ENCODE measurements at places on chromosomes 11 and 22.

DNA sequence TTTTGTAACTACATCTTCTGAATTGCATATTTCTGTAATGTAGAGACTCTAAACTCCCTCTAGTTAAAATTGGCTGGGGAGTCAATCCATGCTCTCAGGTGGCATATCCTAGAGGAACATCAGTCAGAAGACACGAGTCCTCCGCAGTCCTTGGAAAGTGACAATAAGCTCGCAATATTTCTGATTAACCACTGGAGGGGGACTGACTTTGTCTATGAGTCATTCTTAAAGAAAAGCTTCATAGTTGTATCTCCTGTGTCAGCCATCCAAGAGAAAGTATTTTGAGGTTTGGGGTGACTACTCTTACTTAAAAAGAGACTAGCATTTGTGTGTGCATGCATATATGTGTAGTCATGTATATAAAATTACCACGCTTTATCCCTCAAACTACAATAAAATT lies 60.2 kb downstream of the SLN start:
- no peak for DNase-seq

DNA sequence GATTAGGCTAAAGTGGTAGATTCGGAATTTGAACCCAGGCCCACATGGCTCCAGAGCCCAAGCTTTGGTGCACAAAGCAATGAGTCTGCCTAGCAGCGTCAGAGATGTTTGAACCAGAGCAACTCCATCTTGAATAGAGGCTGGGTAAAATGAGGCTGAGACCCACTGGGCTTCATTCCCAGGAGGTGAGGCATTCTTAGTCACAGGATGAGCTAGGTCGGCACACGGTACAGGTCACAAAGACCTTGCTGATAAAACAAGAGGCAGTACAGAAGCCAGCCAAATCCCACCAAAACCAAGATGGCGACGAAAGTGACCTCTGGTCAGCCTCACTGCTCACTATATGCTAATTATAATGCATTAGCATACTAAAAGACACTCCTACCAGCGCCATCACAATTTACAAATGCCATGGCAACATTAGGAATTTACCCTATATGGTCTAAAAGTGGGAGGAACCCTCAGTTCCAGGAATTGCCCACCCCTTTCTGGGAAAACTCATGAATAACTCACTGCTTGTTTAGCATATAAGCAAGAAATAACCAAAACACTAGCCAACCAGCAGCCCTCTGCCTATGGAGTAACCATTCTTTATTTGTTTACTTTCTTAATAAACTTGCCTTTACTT lies 40.3 kb upstream of the DAGLA start:
- DNase-seq, result no peak

DNA sequence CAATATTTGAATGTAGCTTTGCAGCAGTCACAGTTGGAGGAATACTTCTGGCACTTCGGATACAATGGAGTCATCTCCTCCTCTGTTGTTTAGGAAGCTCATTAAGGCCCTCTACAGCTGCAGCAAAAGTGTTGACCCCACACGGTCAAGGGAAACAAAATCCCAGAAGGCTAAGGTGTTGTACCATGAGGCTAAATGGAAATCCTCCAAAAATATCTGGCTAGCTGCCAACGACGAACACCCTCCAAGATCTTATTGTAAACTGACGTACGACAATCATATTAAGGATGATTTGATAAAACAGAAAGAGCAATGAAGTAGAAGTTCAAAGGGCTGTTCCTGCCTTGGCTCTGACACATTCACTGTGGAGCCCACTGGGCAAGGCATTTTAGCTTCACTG lies 4.0 kb downstream of the POGLUT3 start:
- no peak for DNase-seq

DNA sequence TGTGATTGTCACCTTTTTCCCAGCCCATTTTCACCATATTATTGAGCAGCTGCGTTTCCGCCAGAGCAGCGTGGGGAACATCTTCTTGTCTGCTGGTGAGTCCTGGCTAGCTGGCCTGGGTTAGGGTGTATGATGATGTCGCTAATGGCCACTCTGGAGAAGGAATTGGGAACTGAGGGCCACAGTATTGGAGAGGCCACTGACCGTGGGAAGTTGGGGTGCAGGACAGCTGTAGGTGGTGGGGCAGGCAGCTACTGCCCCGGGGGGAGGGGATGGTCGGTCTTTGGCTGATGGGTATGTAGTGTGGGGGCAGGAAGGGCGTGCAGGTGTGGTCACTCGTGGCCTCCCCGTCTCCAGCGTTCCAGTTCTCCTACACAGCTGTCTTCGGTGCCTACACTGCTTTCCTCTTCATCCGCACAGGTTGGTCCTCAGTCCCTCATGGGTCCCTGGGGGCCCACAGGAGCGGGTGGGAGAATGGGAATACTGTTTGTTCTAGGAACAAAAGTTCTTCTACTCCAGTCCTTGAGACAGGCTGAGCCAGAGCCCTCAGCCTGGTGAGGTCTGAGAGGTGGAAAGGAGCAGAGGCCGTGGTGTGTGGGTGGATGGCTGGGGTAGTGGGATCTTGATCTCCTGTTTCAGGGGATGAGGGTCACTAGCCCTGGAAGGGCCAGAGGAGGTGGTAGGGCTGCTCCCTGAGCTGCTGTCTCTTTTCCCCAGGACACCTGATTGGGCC lies 2.1 kb downstream of the RCE1 start:
- DNase-seq, result no peak

Measured in activated T-cell treated with anti-CD3 and anti-CD28 coated beads for 1 hour (primary cell).